ENCODE measurements at places on chromosomes 4 and X. TPM values are rescaled to one million over a fixed set of nuclear protein-coding genes. Genes with fewer than 3 reads are reported as not detected.

The TMSB15C gene
- 2.6 TPM for total RNA-seq

The CYSLTR1 gene
- 0.50 TPM for total RNA-seq

The CD38 gene
- under 0.01 TPM for total RNA-seq

The DDX53 gene
- total RNA-seq = not detected

The ZNF157 gene
- total RNA-seq = 0.17 TPM

The MAGEE1 gene
- 1.2 TPM for total RNA-seq

The TACR3 gene
- total RNA-seq = under 0.01 TPM

The WNK3 gene
- total RNA-seq = 0.51 TPM

The S100P gene
- not detected for total RNA-seq

The TRAM1L1 gene
- 5.0 TPM for total RNA-seq

The PTTG2 gene
- not detected for total RNA-seq

The PRDM8 gene
- total RNA-seq = 8.8 TPM

The RRH gene
- total RNA-seq = under 0.01 TPM

The VSIG1 gene
- not detected for total RNA-seq

The SPANXC gene
- not detected for total RNA-seq

The ETNPPL gene
- total RNA-seq = not detected

The TLR1 gene
- total RNA-seq = 1.3 TPM

The FGG gene
- not detected for total RNA-seq

The FANCB gene
- 6.4 TPM for total RNA-seq

The LANCL3 gene
- not detected for total RNA-seq

The APLN gene
- 0.17 TPM for total RNA-seq

The USP27X gene
- total RNA-seq = 3.0 TPM

The MSANTD1 gene
- 0.50 TPM for total RNA-seq

The EDA gene
- total RNA-seq = 0.26 TPM

The SLC16A2 gene
- 7.8 TPM for total RNA-seq

The PHOX2B gene
- total RNA-seq = not detected

The CHRNA9 gene
- not detected for total RNA-seq

The RUFY3 gene
- total RNA-seq = 97.8 TPM

The TRMT44 gene
- total RNA-seq = 14.0 TPM

The IL2RG gene
- not detected for total RNA-seq

The PACRGL gene
- total RNA-seq = 23.3 TPM

The LRP2BP gene
- total RNA-seq = 0.51 TPM

The RAB41 gene
- not detected for total RNA-seq

The SERTM2 gene
- under 0.01 TPM for total RNA-seq

The APELA gene
- total RNA-seq = not detected

The AFM gene
- not detected for total RNA-seq

The WDR17 gene
- total RNA-seq = 2.1 TPM

The EREG gene
- 9.9 TPM for total RNA-seq

The HHIP gene
- under 0.01 TPM for total RNA-seq

The HS3ST1 gene
- not detected for total RNA-seq

The CNGA1 gene
- total RNA-seq = not detected

The RASL11B gene
- 0.26 TPM for total RNA-seq

The TRPC5OS gene
- not detected for total RNA-seq

The CFP gene
- 0.17 TPM for total RNA-seq

The MAGEA3 gene
- total RNA-seq = not detected

The FAM47A gene
- total RNA-seq = not detected

The RHOXF1 gene
- total RNA-seq = not detected

The ZCCHC18 gene
- total RNA-seq = 1.3 TPM

The GPAT3 gene
- 2.1 TPM for total RNA-seq

The TMSB15A gene
- total RNA-seq = 3.6 TPM

The PDGFRA gene
- 363 TPM for total RNA-seq

The GPC4 gene
- total RNA-seq = 2.8 TPM

The FRYL gene
- 33.9 TPM for total RNA-seq

The POU4F2 gene
- total RNA-seq = not detected

The DCAF16 gene
- 19.0 TPM for total RNA-seq

The RPA4 gene
- 1.2 TPM for total RNA-seq

The CXCL8 gene
- 1.3 TPM for total RNA-seq

The GALNT7 gene
- total RNA-seq = 45.4 TPM

The SASH3 gene
- not detected for total RNA-seq
